ENCODE measurements at places on chromosomes 16 and 17.

- DNase-seq: no peak
Measured at GRCh38 chr16:57175896-57176295, 9.9 kb downstream of the PSME3IP1 start.

DNA sequence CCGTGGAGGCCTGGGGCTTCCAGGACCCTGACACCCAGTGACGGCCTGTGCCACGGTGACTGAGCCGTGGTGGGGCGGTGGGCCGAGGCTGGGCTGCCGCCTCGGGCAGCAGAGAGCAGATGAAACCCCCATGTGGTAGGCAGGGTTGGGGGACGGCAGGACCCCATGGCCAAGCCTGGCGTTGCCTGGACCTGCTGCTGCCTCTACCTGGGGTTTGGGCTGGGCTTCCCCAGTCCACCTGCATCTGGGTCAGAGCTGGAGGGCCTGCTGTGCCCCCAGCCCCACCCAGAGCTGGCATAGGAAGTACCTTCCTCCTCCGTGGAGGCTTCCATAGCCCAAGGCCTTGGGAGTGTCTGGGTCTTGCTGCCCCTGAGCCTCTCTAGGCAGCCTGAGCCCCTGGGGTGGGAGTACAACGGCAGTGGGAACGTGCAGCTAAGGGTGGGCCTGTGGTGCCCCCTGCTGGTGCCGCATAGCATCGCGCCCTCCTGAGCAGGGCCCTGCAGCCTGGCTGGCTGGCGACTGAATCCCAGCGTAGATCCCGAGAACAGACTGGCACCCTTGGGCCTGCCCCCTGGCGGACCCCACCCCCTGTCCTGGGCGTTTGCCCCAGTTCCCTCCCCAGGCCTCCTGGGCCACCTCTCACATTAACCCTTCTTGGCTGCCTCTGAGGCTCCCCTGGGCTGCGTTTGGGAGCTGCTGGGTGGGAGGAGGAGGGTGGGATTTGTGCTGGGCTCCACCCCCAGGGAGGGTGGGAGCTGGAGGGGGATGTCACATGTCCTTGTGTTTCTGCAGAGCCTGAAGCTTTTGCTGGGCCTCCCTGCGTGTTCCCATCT, 12.6 kb upstream of the ATP6V0C start:
- DNase-seq: peak; percentile 90

DNA sequence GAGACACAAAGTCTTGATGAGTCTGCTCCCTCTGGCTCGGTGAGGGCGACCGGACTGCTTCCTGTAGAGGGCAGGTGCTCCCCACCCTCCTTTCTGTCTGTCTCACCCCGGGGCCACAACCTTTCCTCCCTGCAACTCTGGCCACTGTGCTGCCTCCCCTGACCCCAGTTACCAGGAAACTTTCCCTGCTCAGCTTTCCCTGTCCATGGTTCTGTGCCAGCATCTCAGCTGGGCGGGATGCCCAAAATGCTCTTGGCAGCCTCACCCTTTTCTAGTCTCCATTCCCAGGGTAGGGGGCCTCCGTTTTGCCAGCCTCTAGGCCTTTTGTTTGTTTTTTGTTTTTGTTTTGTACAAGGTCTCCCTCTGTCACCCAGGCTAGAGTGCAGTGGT, 1.4 kb downstream of the PLD2 start:
- no peak for DNase-seq

- no peak for DNase-seq
Measured at GRCh38 chr17:55377671-55378275, 43.9 kb downstream of the MMD start.

DNA sequence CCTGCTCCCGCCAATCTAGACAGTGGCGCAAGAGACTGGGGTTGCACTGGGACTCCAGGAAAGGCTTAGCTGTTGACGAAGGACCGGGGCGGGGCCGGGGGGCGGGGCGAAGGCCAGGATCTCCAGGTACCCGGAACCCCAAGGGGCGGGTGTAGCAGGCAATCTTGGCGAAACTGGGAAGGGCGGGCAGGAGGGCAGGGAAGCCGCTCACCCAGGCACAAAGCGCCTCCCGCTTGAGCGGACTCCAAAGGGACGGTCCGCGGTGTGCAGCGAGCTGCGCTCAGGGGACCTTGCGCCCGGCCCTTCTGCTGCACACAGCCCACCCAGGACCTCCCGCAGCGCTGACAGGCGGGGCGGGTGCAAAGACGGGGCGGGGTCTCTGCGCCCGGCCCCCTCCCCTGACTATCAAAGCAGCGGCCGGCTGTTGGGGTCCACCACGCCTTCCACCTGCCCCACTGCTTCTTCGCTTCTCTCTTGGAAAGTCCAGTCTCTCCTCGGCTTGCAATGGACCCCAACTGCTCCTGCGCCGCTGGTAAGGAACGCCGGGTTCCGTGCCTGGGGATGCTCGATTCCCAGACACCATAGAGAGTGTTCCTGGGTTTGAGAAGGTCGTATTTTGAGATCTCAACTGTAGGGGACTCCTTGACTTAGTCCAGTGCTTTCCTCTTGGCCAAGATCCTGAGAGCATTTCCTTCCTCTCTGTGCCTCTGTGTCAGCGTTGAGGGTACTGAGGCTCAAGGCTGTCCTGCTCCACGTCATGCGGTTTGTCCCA, at the start of gene MT1F:
Gene MT1F, plus strand, starts transcription at position 405 of the 772 bp plus-strand sequence. Its CDS starts 100 bp downstream, at position 505.
- peak; percentile 40 for DNase-seq

- DNase-seq: no peak
Measured at GRCh38 chr17:41638941-41639340, 14.6 kb upstream of the KRT17 start.
